Activated CD4-positive, alpha-beta T cell treated with anti-CD3 and anti-CD28 coated beads, Interleukin-2, Interleukin-6, amounts not matched to agents 100 ng/mL and 50 ng/mL, durations not matched to agents 16 hours and 8 hours (primary cell): ENCODE measurements at places on chromosomes 13 and 19.

DNA sequence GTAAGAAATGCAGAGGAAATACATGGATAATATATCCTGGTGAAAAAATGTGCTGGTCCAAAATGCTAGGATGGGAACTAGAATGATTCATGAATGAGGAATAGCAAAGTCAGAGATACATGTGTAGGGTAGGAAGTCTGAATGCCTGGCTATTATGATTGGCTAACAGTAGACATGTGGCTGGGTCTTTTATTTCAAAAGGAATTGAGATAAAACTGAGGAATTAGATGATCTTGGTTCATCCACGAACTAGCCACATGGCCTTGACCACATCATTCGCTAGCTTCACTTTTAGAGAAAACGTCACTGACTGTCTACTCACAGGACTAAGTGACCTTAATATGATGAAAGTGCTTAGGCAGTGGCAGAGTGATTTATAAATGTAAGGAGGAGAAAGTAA, 103.1 kb downstream of the TRPC4 start:
- no peak for DNase-seq

- DNase-seq, result no peak
These were observed 8.1 kb downstream of the PAK4 start for GRCh38 chr19:39133431-39134270.

DNA sequence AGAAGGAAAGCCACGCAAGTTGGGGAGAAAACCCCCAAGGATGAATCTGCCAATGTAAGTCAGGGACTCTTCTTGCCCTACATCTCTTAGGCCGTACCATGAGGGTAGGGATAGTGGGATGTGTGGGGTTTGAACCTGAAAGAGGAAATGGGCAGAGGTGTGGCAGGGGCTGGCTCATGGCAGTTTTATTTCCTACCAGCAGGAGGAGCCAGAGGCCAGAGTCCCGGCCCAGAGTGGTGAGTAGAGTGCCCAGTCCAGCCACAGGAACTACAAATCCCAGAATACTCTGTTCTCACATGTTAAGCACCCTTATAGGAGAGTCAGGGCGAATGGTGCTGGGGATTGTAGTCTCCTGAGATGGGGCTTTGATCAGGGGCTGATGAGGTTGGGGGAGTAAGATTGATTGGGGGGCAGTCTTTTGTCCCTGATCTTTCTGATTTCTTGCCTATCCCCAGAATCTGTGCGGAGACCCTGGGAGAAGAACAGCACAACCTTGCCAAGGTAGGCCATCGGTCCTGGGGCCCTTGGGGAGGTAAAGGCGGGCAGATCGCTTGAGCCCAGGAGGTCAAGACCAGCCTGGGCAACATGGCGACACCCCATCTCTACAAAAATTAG, 16.5 kb downstream of the VASP start:
- peak; percentile 88 for DNase-seq

- DNase-seq, result no peak
These were observed 549.6 kb downstream of the FGF9 start for GRCh38 chr13:22220151-22221135.

DNA sequence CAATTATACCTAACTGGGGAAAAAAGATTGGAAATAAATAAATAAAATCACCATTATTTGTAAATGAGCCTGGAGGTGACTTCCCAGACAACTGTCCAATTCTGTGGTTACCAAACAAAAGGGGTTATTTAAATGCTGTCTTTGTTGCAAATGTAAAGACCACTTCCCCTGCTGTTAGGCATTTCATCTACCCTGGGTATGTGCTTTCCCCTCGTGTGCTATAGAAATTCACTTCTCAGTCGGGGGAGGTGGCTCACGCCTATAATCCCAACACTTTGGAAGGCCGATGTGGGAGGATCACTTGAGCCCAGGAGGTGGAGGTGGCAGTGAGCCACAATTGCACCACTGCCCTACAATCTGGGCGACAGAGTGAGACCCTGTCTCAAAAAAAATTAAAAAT, 101.9 kb upstream of the AKAP11 start:
- DNase-seq, result no peak

DNA sequence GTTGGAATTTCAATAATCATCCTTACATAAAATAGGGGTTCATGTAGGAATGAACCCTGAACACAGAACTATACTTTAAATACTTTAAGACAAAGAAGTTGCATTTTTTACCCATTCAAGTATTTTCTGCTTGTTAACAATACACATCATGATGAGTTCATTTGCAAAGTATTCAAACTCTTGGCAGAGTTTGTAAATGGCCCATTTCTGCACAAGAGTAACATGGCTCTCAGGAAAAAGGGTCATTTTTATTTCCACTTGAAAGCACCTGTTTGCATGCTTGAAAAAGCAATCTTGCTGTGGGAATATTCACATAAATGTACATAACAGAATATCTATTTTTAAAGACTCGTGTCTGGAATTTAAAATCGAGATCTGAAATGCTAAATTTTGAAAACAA, 18.1 kb downstream of the ESD start:
- DNase-seq, result no peak

- no peak for DNase-seq
These were observed 128.6 kb upstream of the KL start for GRCh38 chr13:32887617-32888016.

GRCh38 chr19:7819337-7819736, 10.7 kb upstream of the EVI5L start:
- DNase-seq, result no peak

DNA sequence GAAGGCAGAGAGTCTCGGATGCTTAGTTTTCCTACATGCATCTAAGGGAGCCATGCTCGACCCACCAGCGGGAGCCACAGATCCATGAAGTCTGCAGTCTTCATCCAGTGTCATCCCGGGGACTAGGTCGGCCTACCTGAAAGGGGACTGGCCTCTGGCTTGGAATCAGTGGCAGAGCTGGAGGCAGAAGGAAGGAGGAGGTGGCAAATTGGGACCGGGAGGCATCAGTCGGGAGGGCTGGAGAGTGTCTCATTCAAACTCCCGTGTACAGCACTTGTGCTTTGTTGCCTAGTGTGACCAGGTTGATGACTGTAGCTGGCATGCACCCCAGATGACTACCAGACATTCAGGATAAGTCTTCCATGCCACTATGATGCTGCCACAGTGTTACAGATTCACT, 26.5 kb upstream of the ZNF536 start:
- DNase-seq, result no peak

GRCh38 chr19:28868836-28869235, 344.1 kb downstream of the UQCRFS1 start:
- DNase-seq, result no peak

DNA sequence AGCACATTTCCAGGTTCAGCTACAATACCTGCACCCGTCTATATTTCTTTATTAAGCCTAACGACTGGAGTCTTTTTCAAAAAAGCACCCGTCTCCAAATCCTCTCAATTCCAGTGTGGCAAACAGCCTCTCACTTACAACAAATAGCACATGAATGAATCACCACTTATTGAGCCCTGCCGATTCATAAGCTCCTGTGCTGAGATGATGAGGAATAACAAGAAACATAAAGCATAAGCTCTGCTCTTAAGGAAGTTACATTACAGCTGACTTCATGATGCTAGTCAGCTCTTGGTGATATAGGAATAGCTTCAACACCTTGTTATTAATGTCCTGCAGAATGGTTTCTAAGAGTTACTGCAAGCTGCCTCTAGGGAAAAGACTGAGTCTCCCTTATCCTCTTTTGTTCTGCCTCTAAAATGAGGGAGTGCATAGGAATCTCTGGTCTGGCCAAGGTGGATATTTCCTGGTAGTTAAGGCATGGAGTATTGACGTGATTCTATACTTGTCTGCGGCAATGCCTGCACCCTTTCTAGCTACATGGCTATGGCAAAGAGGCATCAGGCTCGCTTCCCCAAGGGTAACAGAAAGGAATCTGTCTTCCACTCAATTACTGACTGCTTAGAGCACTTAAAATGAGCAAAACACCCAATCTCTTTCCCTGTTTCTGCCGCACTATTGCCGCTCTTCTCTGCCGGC, 195.7 kb downstream of the KLF12 start:
- no peak for DNase-seq

DNA sequence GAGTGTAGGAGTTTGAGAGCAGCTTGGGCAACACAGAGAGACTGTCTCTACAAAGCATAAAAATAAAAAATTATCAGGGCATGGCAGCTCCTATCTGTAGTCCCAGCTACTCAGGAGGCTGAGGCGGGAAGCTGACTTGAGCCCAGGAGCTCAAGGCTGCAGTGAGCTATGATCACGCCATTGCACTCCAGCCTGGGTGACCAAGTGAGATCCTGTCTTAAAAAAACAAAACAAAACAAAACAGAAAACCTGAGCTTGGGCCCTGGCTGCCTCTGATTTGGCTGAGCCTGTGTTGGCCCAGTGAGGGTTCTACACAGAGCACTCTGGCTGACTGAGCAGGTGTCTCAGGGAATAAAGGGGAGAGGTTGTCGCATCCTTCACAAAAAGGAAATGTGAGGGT, 8.0 kb downstream of the SLC7A9 start:
- DNase-seq, result no peak

- no peak for DNase-seq
These were observed 57.7 kb upstream of the TEX29 start for GRCh38 chr13:111262715-111263114.

DNA sequence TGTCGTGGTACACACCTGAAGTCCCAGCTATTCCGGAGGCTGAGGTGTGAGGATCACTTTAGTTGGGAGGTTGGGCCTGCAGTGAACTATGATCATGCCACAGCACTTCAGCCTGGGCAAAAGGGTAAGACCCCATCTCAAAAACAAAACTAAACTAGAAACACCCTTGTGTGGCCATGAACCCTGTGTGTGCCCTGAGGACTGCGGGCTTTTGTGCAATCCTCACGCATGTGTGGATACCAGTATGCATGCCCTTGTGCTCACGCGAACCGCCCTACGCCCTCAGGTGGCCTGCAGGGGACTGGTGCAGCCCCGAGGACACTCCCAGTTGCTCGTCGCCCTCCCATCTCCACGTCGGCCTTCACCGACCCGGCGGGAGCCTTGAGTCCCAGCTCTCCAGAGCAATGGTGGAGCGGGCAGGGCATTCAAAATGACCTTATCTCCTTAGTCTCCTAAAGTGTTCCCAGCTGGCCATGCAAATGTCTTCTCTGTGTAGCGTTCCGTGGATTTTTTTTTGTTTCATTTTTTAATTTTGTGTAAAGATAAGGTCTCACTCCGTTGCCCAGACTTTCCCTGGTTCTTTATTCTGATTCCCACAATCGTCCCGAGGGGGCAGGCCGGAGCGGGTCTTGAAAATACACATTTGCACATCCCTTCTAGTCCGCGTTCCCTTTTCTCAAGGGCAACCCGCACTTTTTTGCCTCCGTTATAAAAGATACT, 868 bp upstream of the EGLN2 start:
- peak; percentile 71 for DNase-seq

DNA sequence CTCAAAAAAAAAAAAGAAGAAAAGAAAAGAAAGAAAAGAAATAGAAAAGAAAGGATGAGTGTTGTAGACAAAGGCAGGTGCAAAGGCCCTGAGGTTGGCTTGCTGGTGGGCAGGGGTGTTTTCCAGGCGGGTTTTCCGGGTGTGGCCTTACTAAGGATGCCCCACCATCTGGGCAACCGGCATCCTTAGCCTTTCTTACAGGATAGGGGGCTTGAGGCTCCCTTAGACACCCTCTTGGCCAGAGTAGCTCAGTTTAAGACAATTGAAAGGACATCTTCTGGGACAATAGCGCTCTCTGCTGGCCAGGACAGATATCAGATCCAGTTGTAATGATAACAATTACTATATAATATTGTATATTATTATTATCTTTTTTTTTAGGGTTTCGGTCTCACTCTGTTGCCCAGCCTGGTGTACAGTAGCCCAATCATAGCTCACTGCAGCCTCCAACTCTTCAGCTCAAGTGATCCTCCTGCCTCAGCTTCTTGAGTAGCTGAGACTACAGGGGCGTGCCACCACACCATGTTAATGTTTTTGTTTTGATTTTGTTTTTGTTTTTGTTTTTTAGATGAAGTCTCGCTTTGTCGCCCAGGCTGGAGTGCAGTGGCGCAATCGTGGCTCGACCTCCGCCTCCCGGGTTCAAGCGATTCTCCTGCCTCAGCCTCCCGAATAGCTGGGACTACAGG, 1.4 kb upstream of the QTRT1 start:
- DNase-seq, result peak; percentile 79

DNA sequence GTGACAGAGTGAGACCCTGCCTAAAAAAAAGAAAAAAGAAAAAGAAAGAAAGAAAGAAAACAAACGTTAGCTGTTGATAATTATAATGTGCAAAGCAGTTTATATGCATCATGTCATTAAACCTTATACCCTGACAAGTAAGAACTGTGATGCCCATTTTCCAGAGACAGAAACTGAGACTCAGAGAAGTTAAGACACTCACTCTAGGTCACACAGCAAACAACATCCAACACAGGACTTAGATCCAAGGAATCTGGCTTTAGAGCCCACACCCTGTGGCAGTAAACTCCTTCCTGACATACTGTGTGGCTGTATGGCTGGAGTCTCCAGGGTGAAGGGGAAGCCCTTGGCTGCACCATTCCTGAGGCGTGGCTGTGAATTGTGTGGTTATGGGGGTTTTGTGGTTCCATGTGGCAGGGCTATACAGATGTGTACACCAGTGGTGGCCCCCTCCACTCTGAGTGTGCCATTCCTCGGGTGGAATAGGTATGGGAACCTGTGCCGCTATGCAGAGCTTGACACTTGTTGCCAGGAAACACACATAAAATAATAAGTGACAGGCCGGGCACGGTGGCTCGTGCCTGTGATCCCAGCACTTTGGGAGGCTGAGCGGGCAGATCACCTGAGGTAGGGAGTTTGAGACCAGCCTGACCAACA, 15.6 kb downstream of the AXL start:
- DNase-seq, result no peak

- no peak for DNase-seq
These were observed 236.6 kb upstream of the MAB21L1 start for GRCh38 chr13:35712907-35713761.

DNA sequence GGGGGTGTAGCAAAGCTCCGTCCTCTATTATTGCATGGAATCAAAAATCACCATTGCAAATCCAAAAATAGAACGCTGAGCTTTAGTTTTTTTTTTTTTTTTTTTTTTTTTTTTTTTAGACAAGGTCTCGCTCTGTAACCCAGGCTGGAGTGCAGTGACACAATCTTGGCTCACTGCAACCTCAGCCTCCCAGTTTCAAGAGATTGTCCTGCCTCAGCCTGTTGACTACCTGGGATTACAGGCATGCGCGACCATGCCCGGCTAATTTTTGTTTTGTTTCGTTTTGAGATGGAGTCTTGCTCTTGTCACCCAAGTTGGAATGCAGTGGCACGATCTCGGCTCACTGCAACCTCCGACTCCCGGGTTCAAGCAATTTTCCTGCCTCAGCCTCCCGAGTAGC, 15.3 kb upstream of the ZNF77 start:
- no peak for DNase-seq

- DNase-seq, result no peak
These were observed 61.5 kb upstream of the TDRD3 start for GRCh38 chr13:60335531-60335930.

DNA sequence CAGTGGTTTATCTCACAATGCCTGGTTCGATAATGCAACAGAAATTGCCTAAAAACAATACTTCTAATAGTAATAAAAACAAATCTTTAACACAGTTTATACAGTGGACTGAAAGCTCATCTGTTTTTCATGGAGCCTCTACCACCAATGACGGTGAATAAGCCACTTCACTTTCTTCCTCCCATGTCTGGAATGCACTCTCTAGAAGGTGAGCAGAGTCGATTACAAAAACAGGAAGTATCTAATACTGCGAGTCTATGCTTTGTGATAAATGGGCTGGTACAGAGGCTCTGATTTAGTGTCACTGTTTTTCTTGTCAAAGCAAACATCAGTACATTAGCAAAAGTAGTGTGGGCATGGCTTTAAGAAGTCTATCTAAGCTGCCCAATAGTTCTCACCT, 1348.6 kb upstream of the SLC10A2 start:
- no peak for DNase-seq

GRCh38 chr19:49515767-49516166, 3.3 kb downstream of the FCGRT start:
- DNase-seq, result no peak
